ENCODE measurements at places on chromosomes 4 and X. TPM values are rescaled to one million over a fixed set of nuclear protein-coding genes. Genes with fewer than 3 reads are reported as not detected.

CCDC110 gene
- 3.8 TPM for polyA plus RNA-seq

HTR2C gene
- polyA plus RNA-seq: 0.98 TPM

CXCL3 gene
- polyA plus RNA-seq: 0.22 TPM

ARL9 gene
- 1.1 TPM for polyA plus RNA-seq

DCX gene
- 1.5 TPM for polyA plus RNA-seq

CT47B1 gene
- not detected for polyA plus RNA-seq

SPP1 gene
- polyA plus RNA-seq: 259 TPM

GRCh38 chrX:78658845-78659744 lies at the start of gene RTL3:
TSS of gene RTL3 (minus strand) at chrX:78659328. CDS start at chrX:78658420, 908 bp downstream.
- DNase-seq: no peak

DNA sequence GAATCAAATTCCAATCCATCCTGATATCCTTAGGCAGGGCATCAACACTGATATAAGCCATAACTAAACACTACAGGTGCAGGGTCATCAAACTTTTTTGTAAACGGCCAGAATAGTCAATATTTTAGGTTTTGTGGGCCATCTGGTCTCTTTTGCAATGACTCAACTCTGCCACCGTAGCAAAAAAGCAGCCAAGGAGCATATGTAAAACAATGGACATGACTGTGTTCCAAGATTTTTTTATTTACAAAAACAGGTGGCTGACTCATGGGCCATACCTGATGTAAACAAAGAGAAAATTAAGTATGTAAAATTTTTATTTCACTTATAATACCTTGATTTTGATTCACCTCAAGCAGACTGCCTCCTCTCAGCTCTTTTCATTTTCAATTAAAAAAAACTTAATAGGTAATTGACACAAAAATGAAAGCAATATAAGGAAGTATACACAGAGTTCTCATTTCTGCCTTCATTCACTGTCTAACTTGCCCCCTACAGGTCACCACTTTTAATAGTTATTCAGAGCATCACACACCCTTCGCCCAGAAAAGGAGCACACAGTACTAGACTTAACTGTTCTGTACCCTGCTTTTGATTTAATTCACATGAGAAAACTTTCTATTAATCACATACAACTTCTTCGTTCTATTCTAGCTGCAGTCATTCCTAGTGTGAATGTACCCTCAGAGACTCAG lies 35.3 kb upstream of the GPM6B start:
- no peak for DNase-seq

GRCh38 chr4:94285666-94286065 lies 57.0 kb downstream of the HPGDS start:
- DNase-seq: no peak

- no peak for DNase-seq
These were observed 77.7 kb downstream of the NFKB1 start for GRCh38 chr4:102578819-102579218.

DNA sequence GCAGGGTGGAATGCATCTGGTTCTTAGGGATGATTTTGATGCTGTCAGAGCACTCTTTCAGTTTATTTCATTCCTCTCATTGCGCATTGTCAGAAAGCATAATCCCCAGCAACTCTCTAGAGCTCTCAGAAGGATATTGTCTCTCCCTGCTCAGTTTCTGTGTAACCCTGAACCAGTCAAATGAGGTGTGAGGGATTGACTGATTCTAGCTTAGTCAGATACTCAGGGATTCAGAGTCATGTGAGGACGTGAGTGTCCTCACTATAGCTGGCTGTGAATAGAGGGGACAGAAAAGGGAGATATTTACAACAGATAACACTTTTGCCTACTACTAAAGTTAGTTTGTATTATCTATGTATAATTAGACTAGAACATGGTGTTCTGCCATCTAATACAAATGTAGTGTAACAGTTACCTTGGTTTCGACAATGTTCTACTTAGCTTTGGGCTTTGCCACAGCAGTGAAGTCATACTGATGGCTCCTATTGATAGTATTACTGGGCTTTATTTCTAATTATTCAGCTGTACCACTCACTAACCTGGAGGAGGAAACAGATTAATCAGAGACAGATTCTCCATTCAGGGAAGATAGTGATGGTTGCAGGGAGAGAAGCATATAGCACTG lies 19.5 kb downstream of the AP1AR start:
- DNase-seq: no peak

- DNase-seq: no peak
These were observed 4.7 kb downstream of the FAM120C start for GRCh38 chrX:54178100-54178940.

DNA sequence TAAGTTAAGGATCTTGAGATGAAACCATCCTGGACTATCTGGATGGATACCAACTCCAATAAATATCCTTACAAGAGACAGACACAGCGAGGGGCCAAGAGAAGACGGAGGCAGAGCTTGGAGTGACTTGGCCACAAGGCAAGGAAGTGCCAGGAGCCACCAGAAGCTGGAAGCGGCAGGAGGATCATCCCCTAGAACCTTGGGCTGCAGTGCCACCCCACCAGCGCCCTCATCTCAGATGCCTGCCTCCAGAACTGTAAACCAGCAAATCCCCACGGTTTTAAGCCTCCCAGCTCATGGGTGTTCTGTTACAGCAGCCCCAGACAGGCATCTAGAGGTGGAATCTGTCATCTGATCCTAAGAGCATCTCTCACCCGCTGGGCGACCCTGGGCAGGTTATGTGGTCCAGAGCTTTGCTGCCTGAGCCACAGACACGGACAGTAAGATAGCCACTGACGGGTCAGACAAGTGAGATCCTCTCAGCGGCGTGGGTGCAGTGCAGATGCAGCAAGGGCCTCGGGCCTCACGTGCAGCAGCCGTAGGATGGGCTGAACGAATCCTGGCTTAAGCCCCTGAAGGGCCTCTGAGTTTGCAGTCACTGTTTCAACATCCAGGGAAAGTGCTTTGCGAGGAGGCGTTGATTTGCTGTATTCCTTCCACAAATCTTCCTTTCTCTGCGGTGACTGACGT lies 25.1 kb upstream of the MXD4 start:
- DNase-seq: no peak

- no peak for DNase-seq
These were observed 355.9 kb downstream of the GPM6A start for GRCh38 chr4:175456131-175456530.

GRCh38 chr4:114310296-114310925 lies 288.2 kb upstream of the UGT8 start:
- DNase-seq: no peak

DNA sequence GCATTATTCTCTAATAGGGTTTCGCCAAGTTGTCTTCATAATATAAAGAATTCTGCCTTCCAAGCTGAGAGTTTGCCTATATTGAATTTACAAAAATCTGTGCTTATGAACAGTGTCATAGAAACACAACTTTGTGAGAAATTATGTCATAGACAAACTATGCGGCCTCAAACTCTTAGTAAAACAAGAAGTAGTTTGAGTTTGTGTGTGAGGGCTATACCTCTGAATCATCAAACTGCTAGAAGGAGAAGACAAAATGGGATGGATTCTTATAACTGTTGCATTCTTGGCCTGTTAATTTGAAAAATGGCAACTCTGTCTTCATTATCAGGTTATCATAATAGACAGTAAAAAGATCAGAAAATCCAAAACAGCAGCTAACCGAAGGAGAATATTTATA lies 46.1 kb upstream of the NAP1L5 start:
- DNase-seq: no peak

- no peak for DNase-seq
These were observed 27.2 kb downstream of the FAM199X start for GRCh38 chrX:104193485-104193884.

DNA sequence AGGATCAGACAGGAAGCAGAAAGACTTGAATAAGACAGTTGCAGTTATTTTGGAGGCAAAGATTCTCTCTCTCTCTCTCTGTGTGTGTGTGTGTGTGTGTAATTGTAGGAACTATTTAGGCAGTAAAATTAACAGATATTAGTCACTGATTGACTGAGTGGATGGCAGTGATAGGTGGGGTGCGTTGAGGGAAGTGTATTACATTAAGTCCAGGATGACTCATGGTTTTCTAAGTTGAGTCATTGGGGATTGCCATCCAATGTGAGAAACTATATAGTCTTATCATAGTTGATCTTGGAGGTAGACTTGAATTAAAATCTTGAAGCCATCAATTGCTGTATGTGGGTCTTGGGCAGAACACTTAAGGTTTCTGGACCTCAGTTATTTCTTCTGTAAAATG lies 75.4 kb downstream of the AR start:
- no peak for DNase-seq
